ENCODE measurements at places on chromosomes 7 and 10.

GRCh38 chr7:87599336-87599735, 1.3 kb downstream of the ABCB1 start:
- no peak for DNase-seq

GRCh38 chr10:117964536-117964935, 82.2 kb downstream of the RAB11FIP2 start:
- no peak for DNase-seq

DNA sequence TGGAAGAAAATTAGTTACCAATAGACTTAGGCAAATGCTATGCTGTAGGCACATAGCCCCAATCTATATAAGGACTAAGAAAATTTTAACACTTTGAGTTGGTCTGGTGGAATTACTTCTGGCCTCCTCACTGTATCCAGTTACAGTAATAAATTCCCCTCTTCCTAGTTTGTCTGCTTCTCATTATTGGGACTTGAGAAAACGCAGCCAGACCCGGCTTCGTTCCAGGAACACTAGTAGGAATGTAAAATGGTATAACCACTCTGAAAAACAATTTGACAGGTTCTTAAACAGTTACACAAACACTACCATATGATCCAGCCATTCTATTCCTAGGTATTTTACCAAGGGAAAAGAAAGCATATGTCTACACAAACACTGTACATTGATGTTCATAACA, 150.2 kb downstream of the VPS50 start:
- no peak for DNase-seq

- DNase-seq: no peak
Measured at GRCh38 chr7:77442636-77443035, 26.5 kb upstream of the GSAP start.

DNA sequence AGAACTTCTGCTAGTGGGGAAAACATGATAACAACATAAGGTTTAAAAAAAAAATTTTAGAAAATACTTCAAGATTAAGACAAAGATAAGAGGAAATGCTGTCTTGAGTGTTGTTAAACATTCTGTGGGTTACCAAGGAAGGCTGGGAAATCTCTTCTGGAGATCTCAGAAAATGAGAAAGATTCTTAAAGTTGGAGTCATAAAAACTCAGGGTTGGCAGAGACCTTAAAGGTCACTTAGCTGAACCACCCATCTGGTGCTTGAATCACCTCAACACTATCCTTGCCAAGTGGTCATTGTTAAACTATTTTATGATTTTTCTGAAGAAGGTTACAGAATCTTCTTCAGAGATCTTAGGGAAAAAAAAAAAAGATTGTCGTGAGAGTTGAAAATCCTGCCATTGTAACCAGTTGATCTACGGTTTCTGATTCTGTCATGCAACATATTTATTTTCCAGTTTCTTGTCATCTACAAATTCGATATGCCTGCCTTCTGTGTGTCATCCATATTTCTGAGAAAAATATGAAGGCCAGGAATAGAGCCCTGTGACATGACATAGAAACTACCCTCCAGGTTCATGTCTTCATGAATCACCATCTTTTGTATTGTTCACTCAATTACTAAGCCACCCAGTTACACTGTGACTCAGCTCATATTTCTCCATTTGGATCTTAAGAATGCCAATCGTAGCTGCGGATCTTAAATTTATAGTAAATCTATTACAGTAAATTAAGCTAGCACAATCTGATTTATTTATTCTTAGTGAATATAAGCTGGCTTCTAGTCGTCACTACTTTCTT, 179.2 kb downstream of the ST7 start:
- peak; percentile 42 for DNase-seq

DNA sequence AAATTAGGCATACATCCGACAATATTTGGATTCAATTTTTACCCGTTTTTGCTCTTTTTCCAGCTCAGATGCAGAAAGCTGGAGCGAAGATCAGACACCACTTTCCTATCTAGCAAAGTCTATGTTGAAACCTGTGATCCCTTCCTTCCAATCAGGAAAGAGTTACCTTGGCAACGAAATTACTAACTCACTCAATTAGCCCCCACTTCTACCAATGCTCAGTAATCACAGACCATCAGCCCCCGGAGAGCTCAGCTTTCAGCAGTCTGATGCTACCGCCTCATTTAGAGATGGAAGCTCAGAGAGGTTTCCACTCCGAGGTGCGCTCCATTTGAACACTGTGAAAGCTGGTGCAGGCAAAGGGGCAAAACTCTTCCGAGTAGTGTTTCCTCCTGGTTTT, 6.7 kb downstream of the FRAT1 start:
- DNase-seq: no peak

- DNase-seq: no peak
Measured at GRCh38 chr7:74149603-74150002, 24.6 kb upstream of the EIF4H start.

DNA sequence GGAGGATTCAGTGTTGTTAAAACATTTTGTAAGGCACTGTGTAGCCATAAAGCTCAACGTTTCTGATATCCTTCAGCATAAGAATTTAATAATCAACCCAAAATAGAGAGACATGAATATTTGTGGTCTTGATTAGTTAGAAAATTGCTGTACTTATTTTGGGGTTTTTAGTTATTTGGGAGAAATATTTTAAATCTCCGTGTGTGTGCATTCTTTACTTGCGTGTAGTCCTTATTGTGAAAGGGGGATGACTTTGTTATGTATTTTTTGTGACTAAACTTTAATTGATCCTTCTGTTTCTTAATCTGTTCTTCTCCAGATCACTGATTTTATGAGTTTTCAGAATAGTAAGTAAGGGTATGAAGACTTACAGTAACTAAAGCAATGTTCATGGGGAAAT, 81.2 kb downstream of the ZNRF2 start:
- no peak for DNase-seq

DNA sequence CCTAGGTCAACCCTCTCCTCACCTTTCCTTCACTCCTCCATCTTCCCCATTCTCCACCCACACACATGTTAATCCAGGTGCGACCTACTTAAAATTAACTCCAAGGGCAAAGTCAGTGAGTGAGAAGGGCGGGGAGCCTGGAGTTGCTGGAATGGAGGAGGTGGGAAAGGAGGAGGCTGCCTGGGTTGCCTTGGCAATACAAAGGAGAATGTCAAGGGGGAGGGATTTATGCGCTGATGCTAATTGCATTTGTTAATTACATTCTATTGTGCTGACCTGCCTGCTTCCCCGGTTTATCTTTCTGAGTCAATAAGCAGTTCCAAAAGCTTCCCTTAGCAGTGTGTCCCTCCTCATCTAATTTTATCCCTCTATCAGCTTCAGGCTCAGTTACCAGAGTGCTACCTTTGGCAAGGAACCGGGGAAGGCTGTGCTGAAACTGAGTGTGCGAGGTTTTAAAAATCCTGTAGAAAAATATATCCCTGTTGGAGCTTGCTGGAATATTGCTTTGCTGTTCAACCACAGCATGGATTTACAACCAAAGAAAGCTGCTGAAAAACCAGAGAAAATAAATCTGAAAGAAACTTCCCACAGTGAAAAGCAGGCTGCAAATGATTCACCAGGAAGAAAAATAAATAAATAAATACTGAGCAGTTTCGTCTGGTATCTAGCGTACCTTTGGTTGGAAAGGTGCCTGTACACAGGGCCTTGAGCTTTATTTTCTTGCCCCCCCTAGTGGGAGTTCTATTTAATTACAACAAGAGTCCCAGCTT, 113.2 kb upstream of the DGKB start:
- DNase-seq: peak; percentile 87

DNA sequence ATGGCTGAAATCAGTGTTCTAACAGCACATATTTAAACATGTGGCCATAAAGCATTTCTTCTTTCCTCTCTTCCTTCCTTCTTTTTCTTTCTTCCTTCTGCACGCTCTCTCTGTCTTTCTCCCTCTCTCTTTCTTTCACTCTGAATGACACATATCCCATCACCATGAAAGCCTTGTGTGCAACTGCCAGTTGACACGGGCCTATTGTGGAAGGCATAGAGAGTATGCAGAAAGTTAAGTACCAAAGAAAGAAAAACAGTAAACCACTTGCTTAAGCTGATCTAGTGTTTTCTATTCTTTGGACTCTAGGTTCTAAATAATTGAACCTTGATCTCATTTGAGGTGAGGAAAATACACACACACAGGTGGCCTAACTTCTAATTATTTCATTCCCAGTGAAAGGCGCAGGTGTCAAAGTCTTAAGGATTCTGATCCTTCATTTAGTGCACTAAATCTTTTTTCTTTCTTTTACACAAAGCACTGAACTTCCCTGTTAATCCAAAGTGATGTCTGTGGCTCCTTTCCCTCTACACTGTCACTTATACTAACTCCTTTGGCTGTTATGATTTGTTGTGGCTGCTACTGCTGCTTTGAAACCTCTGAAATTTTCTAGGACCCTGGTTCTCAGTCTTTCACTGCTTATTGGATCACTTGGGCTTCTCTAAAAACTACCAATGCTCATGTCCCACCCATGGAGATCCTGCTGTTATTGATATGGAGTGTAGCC, 17.7 kb downstream of the DKK1 start:
- no peak for DNase-seq

DNA sequence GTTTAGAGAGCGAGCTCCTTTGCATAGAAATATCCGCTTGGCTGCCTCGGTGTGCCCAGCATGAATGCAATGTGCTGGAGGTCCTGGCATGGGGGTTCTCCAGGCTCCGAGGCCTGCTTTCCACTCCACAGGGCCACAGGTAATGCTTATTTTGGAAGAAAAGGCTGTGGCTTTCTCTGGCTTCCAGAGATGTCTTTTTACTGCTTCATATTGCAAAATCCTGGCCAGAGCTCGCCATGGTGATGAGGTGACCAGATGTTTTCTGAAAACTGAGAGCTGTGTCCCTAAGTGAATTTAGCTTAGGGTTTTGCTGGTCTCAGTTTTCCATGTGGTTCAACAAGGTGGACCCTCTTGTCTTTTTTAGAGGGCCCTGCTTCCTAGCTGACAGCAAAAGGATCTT, 65.2 kb downstream of the BMPER start:
- no peak for DNase-seq

GRCh38 chr7:29146057-29146706, at the start of gene CPVL:
Gene CPVL, minus strand, starts transcription at chr7:29146537. Its CDS starts 25,476 bp downstream, at chr7:29121061.
- peak; percentile 29 for DNase-seq

DNA sequence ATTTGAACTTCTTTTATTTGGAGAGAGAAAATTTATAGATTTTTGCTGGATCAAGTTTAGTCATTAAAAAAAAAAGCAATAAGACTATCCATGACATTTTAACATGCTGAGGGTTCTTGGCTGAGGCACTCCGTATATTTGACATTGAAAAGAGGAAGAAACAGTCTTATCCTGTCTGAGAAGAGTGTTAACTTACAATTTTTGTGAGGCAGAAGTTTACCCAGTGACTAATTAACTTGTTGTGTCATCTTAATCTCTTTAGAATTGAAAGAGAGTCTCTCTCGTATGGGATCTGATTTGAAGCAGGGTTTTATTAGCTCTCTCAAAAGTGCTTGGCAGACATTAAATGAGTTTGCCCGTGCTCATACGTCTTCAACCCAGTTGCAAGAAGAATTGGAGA, 39.3 kb downstream of the SEC23IP start:
- no peak for DNase-seq

GRCh38 chr7:6636741-6637543, at the start of gene ZNF316:
Gene ZNF316, plus strand, starts transcription at chr7:6637318. Its CDS starts 5,092 bp downstream, at chr7:6642410.
- no peak for DNase-seq

- DNase-seq: peak; percentile 67
Measured at GRCh38 chr7:2309889-2310331, 4.3 kb downstream of the SNX8 start.
